Activated CD4-positive, alpha-beta T cell treated with anti-CD3 and anti-CD28 coated beads, Interleukin-10, Interleukin-2, amounts not matched to agents 100 ng/mL and 50 ng/mL, durations not matched to agents 16 hours and 8 hours (primary cell): ENCODE measurements at places on chromosomes 2 and 18.

DNA sequence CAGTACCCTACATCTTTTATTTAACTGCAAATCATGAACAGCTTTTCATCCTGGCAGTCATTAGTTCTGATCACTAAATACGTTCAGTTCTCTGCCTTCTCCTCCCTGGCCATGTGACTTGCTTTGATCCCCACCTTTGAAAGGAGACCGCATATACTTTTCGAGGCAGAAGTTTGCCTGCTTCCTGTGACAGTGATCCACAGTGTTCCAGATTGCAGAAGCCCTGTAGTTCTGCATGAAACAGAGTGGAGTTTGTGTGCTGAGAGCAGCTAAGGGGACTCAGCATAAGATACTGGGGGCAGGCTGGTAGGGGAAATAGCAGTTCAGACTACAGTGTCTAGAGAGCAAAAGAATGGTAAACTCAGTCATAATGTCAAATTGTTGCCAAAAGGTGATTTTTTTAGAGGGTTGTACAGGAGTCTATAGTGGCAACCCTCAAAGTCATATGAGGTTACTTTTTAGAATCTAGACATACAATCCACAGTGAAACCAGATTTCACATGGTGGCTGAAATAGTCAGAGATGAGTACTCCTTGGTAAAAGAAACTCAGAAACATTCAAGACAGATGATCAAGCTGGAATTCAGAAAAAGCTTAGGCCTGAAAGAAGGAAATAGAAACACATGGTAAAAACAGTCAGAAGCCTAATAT, 1800.4 kb upstream of the CELF4 start:
- no peak for DNase-seq

GRCh38 chr18:60322591-60322990, 50.0 kb downstream of the MC4R start:
- DNase-seq = no peak

DNA sequence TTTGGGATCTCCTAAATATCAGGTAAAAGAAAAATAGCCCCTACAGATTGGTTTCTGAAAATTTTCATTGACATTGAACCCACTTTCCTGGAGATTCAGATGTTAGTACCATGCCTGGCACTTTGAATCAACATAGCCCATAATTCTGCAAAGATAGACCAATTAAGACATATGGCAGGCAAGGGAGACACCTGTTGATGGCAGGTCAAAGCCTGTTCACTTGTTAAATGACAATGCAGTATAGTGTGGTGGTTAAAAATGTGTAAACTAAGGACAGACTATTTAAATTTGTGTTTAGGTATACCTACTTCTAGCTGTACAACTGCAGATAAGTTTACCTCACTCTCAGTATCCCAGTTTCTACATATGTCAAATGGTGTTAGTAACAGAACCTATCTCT, 178.1 kb upstream of the MMADHC start:
- no peak for DNase-seq

GRCh38 chr18:33923980-33924379, 300.7 kb downstream of the NOL4 start:
- DNase-seq = no peak

GRCh38 chr2:166891727-166892126, 3.4 kb downstream of the XIRP2 start:
- no peak for DNase-seq

DNA sequence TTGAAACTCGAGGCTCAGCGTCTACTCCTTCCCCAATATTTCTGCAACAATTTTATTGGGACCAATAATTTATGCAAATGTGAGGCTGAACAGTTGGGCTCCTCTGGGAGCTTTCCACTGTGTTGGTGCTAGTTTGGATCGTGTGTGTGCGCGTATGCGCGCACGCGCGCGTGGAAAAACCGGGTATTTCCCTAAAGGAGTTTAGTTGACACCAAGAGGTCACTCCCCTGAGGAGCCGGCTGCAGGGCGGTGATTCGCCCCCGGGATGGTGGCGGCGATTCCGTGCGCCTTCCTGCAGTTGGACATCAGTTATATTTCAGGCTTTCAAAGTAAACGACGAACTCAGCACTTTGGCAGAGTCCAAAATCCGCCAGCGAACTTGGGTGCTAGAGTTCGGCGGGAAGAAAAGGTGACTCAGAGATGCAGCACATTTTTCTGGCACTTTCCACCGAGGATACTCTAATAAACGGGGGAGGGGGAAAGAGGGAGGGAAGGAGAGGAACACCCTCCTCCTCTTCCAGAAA, 186.5 kb upstream of the FANCL start:
- no peak for DNase-seq

GRCh38 chr18:10841203-10841602, 308.2 kb downstream of the PIEZO2 start:
- DNase-seq = no peak

GRCh38 chr2:75315436-75315835, 116.1 kb upstream of the TACR1 start:
- no peak for DNase-seq

GRCh38 chr2:12613137-12613835, 103.5 kb upstream of the TRIB2 start:
- DNase-seq = no peak

DNA sequence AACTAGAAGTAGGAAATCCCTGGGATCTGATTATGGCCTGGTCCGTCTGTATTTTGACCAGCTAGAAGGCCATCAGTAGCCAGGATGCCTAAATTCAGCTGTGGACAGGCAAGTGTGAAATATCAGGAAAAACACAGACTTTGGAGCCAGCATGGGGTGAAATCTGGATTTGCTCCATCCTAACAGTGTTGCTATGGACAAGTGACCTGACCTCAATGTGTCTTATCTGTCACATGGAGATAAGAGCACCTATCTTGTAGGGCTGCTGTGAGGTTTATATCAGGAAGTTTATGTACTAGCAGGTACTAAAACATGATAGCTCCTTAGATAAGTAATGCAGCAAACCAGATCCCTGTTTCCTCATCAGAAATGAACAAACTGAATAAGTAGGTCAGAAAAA, 460.4 kb downstream of the STK39 start:
- DNase-seq = no peak

- no peak for DNase-seq
Measured at GRCh38 chr2:127566139-127566417, 30.6 kb downstream of the MYO7B start.

- DNase-seq = no peak
Measured at GRCh38 chr2:64698177-64698643, 44.5 kb upstream of the SERTAD2 start.

DNA sequence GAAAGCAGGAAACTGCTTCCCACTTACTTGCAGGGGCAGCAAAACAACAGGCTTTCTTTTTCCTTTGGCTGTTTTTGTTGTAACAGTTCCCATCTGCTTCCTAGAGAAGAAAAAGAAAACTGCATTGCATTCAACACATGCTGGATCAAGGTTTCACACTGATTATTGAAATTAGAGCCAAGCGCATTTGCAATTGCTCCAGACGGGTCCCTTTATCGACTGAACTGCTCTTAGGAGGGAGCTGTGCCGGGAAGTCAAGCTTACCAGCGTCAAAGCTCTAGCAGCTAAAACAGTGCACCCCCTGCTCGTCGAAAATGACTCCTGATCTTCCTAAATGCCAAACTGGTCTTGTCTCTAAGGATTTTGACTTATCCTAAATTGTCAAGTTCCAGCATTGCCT, 164.0 kb upstream of the SESTD1 start:
- DNase-seq = no peak

GRCh38 chr2:52703004-52703403, 1064.6 kb upstream of the CHAC2 start:
- DNase-seq = no peak

DNA sequence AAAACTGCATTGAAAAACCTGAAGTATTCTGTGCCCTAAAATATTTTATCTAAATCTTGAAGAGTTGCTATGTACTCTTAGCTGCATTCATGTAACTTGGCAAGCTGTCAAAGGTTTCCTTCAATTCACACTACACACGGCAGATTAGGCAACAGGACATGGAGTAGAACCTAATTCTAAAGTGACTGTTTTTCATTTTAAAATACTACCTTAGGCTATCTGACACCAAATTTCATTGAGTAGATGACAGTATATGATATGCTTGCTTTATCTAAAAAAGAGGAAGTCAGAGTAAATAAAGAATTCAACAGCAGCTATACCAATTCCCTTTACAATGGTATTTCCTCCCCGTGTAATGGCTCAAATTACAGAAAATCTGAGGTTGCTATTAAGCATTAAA, 45.4 kb downstream of the EXOC6B start:
- no peak for DNase-seq
